ENCODE measurements at places on chromosomes 2 and 18. TPM values are rescaled to one million over a fixed set of nuclear protein-coding genes. Genes with fewer than 3 reads are reported as not detected.

Gene TMEM200C
- total RNA-seq = 0.24 TPM

Gene DLGAP1
- total RNA-seq = 0.08 TPM

Gene SLC14A1
- 32.8 TPM for total RNA-seq

Gene TEX44
- total RNA-seq = not detected

- no peak for DNase-seq
Measured at GRCh38 chr2:28469304-28469703, 26.6 kb upstream of the PLB1 start.

DNA sequence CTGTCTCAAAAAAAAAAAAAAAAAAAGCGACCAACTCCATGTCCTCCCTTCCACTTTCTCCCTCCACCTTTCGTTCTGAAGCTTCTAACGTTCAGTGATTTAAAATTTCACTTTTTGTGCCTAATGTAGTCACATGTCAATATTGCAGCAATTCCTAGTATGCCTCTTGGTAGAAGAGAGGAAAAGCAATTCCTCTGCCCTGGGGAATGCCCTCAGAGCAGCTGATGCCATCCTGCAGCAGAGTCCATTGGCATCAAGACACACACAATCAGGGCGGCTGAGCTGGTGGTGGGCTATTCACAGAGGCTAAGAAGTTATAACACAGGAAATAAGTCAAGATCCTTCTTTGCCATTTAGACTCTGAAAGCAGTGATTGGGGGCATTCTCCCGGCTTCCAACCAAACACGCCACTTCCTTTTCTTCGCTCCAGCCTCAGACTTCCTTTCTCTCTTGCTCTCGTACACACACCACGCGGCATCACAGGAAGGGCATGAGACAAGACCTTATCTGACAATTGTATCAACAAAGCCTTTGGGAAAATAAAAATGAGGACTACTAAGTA is 71.9 kb downstream of the MOGAT1 start:
- no peak for DNase-seq

- DNase-seq = no peak
Measured at GRCh38 chr2:158113741-158114295, 12.1 kb downstream of the UPP2 start.

DNA sequence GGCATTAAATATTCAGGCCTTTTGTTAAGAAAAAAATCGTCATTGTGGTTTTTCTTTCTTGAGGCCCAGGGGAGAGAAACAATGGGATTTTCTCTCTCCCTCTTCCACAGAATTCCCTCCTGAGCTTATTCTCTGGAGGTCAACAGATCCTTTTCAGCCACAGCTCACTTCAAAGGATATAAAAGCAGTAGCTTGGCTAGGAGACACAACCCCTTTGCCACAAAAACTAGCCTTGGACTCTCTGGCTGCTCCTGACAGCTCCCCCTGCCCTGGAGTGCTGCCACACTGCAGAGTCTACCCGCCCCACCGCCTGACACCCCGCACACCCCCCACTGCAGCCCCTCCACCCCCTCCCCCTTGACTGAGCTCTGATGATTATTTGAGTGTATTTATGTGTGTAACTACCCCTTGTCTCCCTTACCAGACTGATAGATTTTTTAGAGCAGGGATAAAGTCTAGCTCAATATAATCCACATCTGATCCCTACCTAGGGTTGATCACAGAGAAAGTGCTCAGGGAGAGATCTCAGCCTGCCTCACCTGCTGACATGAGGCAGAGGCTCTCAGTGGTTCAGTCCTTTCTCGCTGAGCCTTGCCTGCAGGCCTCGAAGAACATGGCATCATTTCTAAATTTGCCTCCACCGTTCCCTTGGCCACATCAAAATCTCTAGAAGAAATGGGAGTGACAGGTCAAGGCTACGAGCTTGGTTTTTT is 132.2 kb upstream of the SP5 start:
- no peak for DNase-seq

GRCh38 chr2:72003796-72004195 is 143.9 kb downstream of the CYP26B1 start:
- DNase-seq = no peak

- no peak for DNase-seq
Measured at GRCh38 chr2:227890495-227891079, 19.2 kb downstream of the DAW1 start.

DNA sequence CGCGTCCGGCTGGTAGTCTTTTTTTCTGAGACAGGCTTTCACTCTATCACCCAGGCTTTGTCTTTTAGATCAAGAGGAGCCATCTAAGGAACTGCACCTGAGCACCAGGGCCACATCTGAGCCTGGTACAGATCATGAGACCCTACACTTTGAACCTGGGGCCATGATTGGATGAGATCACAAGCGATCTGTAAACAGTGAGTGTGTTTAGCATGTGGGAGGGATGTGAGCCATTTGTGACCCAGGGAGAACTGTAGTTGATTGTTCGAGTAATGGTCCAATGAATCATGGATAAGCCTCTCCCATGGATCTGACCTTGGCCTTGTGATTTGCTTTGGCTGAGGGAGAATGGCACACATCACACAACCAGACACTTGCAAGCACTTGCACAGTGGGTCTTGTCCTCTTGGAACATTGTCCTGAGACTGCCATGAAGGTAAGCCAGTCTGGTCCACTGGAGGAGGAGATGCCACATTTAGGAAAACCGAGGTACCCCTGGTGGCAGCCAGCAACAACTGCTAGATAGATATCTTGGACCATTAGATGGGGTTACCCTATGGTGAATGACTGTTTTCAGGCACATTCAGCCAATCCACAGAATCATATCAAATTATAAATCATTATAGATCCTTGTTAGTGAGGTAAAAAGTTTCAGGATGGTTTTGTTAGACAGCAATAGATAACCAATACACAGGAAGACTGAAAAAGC is 19.5 kb upstream of the DTNB start:
- no peak for DNase-seq

DNA sequence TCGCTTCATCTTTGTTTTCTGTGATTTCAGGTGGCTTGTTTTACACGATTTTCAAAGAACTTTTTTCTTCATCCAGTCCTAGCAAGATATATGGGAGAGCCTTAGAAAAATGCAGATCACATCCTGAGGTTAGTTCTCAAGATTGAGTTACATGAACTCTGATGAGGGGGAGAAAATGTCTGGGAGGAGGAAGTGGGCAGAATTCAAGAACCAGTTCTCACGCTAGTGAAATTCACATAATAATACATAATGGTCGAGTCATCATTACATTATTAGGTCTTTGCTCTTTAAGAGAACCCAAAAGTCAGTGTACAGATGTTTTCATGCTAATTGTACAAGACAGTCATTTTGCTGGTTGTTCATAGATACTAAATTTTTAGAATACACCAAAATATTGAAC is 7.0 kb downstream of the TIMM21 start:
- no peak for DNase-seq

- DNase-seq = no peak
Measured at GRCh38 chr18:74652392-74652988, 54.8 kb downstream of the ZNF407 start.

Measured in Right ventricle myocardium superior (tissue), 1 donor.